ENCODE measurements at places on chromosomes 5 and 9. TPM values are rescaled to one million over a fixed set of nuclear protein-coding genes. Genes with fewer than 3 reads are reported as not detected.

The BAAT gene
- not detected for total RNA-seq

DNA sequence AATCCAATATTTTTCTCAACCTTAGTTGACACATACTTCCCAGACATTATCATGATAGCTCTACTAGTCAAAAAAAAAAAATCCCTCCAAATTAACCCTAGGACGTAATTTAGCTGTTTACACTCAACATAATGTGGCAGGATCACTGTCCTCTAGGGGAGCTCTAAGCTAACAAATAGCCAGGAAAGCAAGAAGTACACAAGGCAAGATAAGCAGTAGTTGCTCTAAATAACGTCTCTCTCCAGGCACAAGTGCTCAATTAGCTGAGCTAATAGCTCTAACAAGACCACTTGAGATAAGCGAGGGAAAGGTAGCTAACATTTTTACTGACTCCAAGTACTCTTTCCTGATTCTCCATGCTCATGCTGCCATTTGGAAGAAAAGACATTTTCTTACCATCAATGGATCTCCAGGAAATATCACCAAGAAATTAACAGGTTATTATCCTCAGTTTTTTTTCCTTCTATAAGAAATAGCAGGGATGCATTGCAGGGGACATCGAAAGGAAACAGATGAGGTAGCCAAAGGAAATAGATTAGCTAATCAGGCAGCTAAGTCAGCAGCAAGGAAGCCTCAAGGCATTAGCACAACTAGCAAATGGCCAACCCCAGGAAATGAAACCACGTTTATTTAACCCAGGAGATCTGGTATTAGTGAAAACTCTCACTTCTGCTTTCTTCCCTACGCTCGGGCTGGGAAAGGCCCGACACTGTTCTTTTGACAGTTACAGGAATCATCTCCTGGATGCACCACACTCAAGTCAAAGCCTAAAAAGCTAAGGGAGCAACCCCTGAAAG, 614.1 kb downstream of the PTPRD start:
- DNase-seq = no peak

DNA sequence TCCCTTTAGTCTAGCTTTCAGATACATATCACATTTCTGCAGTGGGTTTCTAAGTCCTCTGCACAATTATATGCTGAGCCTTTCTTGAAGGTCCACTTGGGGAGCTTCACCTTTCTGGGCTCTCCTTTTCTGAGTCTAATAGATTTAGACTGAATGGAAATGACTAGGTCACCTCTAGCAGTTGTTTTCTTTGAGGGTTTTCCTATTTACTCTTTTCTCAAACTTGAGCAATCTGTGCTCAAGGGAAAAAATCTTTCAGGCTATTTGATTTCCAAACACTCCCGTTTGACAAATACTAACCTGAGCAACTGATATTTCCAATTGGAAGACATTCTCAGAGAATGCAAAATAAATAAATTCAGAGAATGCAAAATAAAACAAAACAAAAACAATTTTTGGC, 39.0 kb downstream of the ISOC1 start:
- no peak for DNase-seq

DNA sequence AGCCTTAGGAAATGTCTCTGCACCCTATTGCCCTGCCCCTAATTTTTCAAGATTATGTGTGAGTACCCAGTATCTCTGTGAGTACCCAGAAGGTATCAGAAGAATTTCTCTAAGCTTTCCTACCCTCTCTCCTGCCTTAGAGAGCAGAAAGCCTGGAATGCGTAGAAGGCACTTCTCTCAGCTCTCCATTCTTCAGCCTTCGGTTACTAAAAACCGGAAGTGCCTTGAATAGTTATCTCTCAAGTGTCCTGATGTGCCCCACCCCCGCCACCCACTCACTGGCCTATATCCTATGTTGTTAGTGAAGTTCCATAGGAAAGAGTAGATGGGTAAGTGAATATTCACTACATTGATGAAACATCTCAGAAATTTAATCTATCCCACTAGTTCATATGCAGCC, 210.7 kb upstream of the CDH10 start:
- no peak for DNase-seq

The TEK gene
- 2.4 TPM for total RNA-seq

The GMCL2 gene
- not detected for total RNA-seq

The NTNG2 gene
- total RNA-seq = 0.75 TPM

DNA sequence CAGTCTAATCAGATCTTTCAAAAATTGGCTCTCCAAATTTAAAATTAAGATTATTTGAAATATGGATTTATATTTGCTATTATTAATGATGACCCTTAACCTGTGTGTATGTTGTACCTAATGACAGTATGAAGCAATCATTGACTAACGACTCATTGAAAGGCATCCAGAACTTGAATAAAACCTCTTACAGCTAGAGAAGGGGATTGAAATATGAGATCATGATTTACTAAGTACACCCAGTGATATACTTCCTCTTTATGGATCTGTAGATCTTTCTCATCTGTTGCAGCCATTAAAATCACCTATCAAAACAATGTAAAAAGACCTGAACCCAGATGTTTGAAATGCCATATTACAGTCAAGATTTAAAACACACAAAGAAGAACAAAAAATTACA, 126.5 kb downstream of the RPS23 start:
- DNase-seq = no peak

DNA sequence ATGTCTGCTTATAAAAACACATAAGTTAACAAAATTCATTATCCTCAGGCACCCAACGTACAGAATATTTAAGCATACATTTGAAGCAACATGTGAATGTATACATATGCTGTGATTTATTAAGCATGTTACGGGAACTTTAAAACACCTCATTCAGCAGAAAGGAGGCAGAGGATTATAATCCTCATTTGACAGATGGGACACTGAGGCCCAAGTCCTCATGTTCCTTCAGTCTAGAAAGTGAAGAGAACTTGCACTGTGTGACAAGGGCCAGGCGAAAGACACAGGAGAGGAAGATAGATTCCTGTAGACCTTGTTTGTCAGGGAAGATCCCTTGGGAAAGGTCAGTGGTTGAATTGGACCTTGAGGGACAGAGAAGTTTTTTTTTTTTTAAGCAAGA, 7.6 kb upstream of the PSMD5 start:
- no peak for DNase-seq

DNA sequence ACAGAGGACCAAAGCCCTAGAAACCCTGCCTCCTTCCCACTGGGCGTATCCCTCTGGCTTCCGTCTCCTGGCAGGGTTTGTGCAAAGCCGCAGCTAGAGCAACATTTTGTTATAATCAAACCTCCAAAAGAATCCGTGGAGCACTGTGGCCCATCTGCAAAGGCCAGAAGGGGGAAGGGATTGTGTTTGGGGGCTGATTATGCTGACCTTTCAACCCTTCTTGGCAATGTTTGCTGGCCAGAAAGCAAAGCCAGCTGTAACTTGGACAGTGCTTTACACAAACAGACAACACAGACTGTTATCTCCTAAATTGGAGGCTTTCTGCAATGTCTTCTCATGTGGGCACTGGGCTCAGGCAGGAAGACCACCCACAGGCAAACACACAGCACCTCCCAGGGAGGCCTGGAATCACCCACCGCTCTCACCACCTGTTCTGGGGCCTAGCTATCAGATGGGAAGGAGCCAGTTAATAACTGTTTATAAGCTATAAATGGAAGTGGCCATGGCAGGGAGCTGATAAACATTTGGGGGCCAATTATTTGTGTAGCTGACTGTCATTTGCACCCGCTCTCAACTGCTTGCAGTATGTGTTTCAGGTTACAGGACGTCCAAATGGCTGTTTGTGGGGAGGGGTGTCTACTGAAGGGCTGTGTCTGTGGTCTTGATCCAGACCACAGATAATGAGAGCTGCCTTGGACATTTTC, 121.6 kb upstream of the ERCC6L2 start:
- DNase-seq = no peak

DNA sequence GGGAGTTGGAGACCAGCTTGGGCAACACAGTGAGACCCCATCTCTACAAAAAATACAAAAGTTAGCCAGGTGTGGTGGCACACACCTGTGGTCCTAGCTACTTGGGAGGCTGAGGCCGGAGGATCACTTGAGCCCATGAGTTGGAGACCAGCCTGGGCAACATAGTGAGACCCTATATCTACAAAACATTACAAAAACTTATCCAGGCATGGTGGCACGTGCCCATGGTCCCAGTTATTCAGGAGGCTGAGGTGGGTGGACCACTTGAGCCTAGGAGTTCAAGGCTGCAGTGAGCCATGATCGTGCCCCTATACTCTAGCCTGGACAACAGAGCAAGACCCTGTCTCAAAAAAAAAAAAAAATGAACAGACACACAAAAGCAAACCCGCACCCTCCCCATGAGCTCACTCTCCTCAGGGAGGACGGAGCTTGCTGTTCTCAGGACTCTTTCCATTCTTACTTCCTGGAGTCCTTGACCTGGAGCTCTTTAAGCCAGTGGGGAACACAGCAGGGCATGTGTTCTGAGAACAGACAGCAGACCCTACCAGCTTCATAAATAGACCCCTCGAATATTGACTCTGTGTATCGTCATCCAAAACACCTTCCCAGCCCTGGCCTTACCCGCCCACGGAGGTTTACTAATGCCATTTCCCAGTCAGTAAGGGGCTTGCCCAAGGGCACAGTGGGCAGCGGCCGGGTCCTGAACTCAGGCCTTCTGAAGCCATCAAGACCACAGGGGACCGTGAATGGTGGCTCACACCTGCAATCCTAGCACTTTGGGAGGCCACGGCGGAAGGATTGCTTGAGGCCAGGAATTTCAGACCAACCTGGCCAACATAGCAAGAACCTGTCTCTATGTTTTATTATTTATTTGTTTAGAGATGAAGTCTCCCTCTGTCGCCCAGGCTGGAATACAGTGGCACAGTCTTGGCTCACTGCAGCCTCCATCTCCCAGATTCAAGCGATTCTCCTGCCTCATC, 11.1 kb downstream of the PTGES2 start:
- DNase-seq = peak; percentile 49

GRCh38 chr9:89558948-89559347, 45.9 kb upstream of the GADD45G start:
- DNase-seq = no peak

- no peak for DNase-seq
Observed at GRCh38 chr9:131297903-131298302, 8.4 kb downstream of the PLPP7 start.

GRCh38 chr5:74201334-74202081, 439.0 kb downstream of the ENC1 start:
- DNase-seq = no peak

The SLC6A19 gene
- 72.5 TPM for total RNA-seq

The DNAJC21 gene
- 37.9 TPM for total RNA-seq

The CACFD1 gene
- total RNA-seq = 75.4 TPM

DNA sequence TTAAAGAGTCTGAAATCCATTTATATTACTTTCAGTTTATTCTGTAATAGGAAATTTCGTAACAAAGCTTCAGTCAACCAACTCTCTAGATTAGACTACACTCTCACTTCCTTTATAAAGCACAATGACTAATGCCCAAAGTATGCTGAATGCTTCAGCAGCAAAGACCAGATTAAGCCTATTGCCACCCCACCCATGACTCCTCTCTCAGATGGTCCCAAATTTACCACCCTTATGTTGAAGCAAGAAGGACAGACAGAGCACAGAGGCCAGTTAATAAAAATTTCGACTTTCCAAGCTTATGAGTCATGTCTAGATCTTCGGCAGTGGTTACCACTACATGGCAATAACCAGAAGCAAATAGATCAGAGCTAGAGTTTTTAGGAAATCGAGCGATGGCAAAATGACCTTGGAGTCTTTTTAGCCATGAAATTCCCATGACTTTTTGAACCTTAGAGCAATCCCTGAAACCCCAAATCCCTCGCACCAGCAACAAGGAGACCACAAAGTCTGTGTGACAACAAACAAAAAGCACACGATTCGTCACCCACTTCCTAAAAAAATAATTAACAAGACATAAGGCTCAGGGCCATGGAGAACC, 287.8 kb upstream of the RASA1 start:
- DNase-seq = no peak

The CTSL gene
- 55.4 TPM for total RNA-seq

DNA sequence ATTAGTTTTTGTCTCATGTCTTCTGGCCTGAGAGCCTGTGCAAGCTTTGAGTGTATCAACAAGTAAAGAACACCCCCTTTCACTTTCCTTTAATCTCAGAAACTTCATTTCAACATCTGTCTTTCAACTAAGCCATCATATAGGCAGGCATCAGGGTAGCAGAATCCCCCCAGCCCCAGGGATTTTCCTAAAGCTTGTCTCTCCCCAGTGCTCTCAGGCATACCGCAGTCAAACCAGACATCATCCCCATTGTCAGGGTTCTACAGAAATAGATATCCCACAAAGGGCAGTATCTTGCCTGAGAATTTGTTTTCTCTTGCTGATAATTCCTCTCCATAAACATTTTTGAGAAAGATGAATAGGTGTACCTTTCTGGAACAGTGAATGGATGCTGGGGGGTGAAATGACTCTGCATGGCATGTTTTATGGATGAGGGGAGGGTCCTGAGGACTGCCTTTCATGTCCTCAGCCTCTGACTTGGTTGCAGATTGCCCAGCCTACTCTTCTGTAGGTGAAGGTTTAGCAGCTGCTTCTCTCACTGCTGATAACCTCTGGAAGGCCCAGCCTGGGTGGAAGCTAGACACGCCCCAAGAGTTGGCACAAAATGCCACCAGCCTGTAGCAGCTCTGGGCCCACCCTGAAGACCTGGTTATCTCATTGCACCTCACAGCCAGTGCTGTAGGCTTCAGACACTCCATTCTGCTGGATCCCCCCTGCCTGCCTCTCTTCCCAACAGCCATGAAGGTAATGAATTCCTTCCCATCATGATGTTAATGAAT, 20.5 kb upstream of the SHB start:
- DNase-seq = no peak

GRCh38 chr5:55855509-55855908, 4.4 kb downstream of the IL31RA start:
- DNase-seq = no peak

- no peak for DNase-seq
Observed at GRCh38 chr5:135395451-135395850, 3.6 kb downstream of the MACROH2A1 start.

GRCh38 chr5:142542906-142543305, 143.0 kb downstream of the FGF1 start:
- DNase-seq = no peak

DNA sequence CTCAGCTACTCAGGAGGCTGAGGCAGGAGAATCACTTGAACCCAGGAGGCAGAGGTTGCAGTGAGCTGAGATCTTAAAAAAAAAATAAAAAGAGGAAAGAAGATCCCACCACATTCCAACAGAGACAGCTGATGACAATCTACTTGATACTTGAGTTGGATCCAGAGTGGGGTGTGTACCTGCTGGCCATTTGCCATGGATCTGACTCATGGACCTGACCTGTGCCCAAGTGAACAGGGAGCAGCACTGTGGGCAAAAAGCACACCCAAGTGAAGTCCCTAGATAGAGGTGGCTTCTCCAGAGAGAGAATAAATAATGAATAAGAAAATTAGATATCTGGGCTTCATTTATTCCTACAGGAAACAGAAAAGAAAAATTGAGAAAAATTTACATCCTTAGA, 81.2 kb upstream of the MIER3 start:
- peak; percentile 79 for DNase-seq

GRCh38 chr9:116987721-116988485, 300.8 kb downstream of the TRIM32 start:
- no peak for DNase-seq
